ENCODE measurements at places on chromosomes 3 and 15.

DNA sequence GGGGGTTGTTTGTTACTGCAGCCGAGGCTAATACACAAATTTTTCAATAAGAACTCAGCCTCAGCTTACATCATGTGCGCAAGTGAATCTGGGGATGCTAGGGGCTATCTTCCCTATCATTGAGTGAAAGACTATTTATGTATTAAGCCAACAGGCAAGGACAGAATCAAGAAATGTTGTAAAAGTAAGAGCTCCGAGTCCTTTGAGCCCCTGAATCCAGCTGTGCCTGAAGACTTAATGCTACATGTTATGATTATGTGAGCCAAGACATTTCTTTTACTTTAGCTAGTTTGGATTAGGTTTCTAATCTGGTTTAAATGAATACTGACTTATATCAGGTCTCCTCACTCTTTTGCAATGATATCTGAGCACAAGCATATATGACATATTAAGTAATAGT, 782.9 kb upstream of the CFAP20DC start:
- DNase-seq: no peak

GRCh38 chr15:82698711-82699345, 10.8 kb downstream of the AP3B2 start:
- DNase-seq: no peak

- no peak for DNase-seq
Measured at GRCh38 chr3:64354956-64355355, 129.7 kb upstream of the PRICKLE2 start.

- no peak for DNase-seq
Measured at GRCh38 chr3:87798567-87798947, 260.2 kb downstream of the CGGBP1 start.

GRCh38 chr3:114147251-114147650, 31.6 kb downstream of the DRD3 start:
- no peak for DNase-seq

DNA sequence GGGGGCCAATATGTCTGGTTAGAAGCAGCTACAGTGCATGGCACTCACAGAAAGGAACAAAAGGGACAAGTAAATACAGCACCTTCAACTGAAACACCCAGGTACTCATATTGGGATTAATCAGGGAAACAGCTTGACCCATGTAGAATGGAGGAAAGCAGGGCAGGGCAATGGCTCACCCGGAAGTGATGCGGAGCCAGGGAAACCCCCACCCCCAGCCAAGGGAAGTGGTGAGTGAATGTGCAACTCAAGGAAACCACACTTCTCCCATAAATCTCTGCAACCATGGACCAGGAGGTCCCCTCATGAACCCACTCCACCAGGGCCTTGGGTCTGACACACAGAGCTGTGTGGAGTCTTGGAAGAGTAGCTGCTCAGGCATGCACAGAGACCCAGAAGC, 117.1 kb downstream of the MTHFS start:
- DNase-seq: no peak

- peak; percentile 39 for DNase-seq
Measured at GRCh38 chr3:107429320-107430181, 52.3 kb downstream of the CCDC54 start.

DNA sequence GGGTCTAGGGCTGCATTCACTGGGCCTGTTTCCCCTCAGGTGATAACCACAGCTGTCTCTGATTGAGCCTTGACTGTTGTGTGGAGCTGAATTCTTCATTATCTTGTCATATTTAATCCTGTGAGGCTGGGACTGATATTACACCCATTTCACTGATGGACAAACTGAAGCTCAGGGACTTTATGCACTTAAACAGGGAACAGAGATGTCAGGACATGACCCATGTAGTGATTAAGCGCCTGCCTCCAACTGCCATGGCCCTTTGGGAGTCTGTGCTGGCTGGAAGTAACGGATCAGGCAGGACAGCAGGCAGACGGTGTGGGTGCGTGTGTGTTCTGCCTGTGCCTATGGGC, 7.5 kb downstream of the GNAI2 start:
- DNase-seq: no peak

DNA sequence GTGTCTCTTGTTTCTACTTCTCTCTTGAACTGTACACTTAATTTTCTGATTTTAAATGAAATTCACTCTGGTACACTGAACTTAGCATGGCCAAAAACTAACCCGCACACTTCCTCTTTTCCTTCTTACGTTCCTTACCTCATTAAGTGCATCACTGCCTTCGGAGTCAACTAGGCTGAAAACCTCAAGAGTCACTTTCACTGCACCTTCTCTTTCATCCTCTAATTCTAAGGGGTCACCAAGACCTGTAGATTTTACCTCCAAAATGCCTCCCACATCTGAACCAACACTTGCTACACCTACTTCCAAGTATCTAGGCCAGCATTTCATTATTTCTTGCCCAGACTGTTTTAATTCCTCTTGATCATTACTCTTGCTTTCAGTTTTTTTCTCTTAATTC, 6.6 kb downstream of the CBLB start:
- DNase-seq: no peak

GRCh38 chr3:12232785-12233300, 56.0 kb upstream of the PPARG start:
- no peak for DNase-seq

DNA sequence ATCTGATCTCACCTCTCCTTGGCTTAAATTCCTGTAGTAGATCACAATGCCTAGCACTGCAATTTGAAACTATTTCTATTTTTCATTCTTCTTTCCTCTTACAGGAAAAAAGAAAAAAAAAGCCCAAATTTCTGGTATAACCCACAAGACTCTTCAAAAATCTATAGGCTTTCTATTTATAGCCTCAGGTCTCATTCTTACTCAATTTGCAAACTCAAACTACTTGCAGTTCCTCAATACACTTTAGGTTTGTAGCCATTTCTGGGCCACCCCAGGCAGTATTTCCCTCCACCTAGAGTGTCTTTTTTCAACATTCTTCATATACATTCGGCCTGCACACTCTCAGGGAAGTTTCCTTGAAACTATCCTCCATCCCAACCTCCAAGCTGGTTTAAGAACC, 169.0 kb downstream of the TBC1D5 start:
- no peak for DNase-seq

DNA sequence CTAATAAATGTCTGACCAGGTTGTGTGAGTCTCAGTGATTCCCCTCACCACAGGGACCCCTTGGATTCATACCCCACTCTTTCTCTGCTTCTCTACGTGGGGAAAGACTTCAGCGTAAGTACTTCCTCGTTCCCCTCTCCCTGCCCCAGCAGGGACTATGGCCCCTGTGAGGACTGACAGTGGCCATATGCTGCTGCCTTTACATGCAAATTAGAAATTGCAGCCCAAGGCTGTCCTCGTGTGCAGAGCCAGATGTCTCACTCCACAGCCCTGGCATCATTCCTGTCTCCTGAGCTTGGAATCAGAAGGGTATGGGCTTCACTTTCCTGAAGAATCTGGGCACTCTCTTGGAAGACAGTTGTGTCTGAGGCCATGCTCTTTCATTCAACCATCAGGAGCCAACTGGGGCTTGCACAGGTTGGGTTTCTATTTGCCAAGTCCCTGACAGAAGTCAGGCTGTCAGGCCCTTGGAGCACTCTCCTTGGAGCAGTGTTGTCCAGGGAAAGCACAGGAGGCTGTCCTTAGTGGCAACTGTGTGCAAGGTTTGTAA, 30.5 kb upstream of the IQCF2 start:
- DNase-seq: no peak

- DNase-seq: peak; percentile 20
Measured at GRCh38 chr3:34260271-34261000, 462.0 kb downstream of the PDCD6IP start.

DNA sequence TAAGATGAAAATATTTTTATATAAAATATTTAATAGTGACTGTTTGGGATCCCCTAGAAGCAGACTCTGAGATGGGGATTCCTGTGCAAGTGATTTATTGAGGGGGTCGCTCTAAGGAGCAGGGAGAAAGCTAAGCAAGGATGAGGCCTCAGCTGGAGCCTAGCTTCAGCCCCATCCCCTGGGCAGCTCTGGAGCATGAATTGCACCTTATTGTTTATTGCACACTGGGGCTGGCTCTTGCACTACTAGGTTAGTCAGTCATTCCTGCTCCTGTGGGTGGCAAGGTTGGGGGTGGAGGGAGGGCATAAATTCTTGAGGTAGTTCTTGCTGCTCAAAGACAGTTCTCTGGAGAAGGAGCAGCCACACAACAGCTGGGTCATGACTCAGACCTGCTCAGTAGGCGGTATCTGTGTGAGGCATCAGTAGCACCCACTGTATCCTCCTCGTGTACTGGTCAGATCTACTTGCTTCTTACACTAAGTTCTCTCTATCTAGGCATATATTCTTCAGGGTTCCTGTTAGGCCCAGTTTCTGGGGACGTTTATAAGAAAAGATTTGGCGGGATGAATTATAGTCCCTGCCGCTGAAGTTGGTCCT, 27.2 kb upstream of the TNFSF10 start:
- DNase-seq: no peak

- peak; percentile 38 for DNase-seq
Measured at GRCh38 chr3:123143669-123144411, 57.9 kb upstream of the SEC22A start.

GRCh38 chr3:138938877-138939560, 7.9 kb downstream of the FOXL2 start:
- DNase-seq: no peak

GRCh38 chr15:43531018-43531670, 13.7 kb downstream of the MAP1A start:
- DNase-seq: no peak

DNA sequence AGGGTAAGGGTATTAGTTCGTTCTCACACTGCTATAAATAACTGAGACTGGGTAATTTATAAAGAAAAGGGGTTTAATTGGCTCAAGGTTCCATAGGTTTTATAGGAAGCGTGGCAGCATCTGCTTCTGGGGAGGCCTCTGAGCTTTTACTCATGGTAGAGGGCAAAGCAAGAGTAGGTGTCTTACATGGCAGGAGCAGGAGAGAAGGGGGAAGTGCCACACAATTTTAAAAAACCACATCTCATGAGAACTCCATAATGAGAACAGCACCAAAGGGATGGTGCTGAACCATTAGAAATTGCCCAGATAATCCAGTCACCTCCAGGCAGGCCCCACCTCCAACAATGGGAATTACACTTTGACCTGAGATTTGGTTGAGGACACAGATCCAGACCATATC, 12.2 kb downstream of the RNF111 start:
- no peak for DNase-seq

- DNase-seq: peak; percentile 88
Measured at GRCh38 chr15:92839696-92840095, 60.4 kb upstream of the CHD2 start.

GRCh38 chr15:67605871-67606270, 63.4 kb downstream of the MAP2K5 start:
- DNase-seq: no peak

DNA sequence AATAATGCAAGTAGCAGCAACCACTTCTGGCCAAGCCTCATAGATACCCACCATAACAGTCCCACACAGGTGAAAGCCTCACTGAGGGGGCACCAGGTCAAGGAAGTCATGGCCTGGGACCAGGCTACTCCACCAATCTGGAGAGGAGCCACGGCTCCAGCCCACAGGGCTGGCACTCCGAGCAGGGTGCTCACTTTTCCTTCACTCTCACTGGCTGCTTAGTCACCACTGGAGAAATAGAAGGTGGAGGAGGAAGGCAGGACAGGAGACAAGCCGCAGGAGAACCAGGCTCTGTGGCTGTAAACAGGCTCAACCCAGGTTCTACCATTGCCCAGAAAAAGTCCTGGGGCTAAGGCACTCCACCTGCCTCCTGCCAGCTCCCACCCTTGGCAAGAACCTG, 1.2 kb downstream of the USP19 start:
- no peak for DNase-seq

GRCh38 chr3:16846373-16847080, 38.2 kb upstream of the PLCL2 start:
- no peak for DNase-seq

DNA sequence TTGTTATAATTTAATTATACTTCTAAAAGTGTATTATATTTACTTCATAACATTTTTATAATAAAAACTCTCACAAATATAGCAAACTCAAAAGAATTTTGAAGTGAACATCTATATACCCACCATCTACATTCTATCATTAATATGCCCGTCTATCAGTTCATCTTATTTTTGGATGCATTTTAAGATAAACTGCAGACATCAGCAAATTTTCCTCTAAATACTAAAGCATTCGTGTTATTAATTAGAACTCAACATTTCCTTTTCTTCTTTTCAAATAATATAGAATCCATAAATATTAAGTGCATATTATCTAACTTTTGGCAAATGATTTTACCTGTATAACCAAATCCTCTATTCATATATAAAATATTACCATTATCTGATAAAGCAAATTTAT, 242.9 kb upstream of the BCHE start:
- no peak for DNase-seq

DNA sequence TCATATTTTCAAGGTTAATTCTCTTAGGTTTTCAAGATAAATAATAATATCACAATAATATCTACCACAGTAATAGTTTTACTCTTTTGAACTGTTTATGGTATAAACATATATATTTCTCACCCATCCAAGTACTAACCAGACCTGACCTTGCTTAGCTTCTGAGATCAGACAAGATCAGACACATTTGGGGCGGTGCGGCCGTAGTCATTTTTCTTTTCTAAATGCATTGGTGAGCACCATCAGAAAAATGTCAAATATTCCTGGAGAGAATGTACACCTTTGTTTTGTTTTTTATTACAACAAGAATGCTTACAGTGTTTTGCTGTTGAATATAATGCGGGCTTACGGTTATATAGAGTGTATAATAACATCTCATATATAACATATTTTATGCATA, 267.8 kb downstream of the ADAMTS17 start:
- DNase-seq: no peak

GRCh38 chr15:58758141-58758540, 8.6 kb upstream of the ADAM10 start:
- no peak for DNase-seq

DNA sequence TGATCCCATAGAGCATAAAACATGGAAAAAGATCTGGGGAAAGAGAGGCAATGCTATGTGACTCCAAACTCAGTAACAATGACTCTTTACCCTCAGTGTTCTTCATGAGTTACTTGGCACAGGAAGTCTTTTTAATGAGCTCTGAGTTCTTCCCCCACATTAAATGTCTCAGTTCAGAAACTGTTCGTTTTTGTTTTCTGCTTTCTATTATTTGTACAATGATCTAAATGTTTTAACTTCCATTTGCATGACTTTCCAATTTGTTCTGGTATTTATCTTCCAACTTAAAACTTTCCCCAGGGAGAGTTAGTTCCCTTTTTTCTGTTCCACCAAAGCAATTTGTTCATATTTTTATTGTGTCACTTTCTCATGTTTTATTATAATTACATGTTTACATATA, 177.0 kb upstream of the ZBTB20 start:
- DNase-seq: no peak

DNA sequence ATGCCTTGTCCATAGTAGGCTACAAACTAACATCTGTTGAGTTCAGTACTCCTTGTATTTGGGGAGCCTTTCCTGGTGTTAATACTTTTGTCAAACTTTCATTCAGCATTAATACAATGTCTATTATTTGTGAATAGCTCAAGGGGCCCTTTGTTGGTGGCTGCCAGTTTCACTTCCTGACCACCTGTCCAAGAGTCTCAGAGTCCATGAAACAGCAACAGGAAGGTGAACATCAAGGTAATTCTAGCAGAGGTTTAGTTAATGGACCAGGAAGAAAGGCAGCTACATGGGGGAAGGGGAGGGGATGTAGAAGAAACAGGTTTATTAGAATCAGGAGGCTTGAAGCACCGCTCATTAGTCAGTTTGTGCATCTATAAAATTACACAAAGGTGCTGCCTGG, 386.9 kb downstream of the PDCD6IP start:
- DNase-seq: peak; percentile 15

Data from NCI-H345 (cell line).